HEK293T (cell line): ENCODE measurements at places on chromosomes 2 and 18.

DNA sequence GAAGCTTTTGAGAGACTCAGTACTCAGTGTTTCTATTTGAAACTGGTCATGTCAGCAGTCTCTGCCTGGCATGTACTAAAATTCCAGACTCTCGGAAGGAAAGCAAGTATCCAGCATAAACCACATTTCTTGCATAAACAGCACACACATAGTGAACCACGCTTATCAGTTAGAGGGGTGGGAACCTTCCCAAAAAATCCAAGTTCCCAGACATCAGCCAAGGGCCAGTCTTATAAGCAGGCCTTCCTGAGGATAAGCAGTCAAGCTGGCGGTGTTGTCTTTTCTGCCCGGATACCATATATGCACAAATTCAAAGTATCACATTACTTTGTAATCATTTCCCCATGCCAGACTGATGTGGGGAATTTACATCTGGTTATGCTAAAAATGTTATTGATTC is 73.6 kb downstream of the ST6GAL2 start:
- DNase-seq, result no peak

- no peak for DNase-seq
Observed at GRCh38 chr2:239918749-239919148, 106.4 kb downstream of the NDUFA10 start.

DNA sequence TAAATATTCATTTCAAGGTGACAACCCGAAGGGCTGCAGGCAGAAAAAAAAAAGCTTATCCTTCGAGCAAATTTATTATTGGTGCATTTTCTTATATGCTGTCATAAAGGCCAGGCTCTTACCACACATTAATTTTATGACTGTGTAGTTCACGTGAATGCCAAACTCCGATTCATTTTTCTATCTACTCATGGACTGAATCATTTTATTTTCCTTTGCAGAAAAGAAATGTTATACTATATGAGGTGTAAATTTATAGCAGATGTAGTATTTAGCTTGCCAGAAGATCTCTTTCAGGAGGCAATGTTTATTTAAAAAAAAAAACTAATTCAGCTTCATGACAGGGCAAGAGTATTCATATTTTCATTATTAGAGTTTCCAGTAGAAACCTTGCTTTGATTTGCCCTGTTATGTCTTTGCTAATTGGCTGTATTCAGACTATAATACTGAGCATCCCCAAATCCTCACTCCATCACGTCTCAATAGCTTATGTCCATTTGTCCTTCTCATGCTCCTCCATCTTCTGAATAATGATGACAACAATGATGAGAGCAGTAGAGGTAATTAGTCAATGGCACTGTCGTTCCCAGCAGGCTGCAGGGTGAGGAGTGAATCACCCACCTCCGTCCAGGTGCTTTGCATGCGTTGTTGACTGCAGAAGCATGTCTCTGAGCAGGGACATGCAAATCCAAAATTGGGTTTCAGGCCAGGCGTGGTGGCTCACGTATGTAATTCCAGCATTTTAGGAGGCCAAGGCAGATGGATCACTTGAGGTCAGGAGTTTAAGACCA is 101.1 kb upstream of the RAB12 start:
- no peak for DNase-seq

DNA sequence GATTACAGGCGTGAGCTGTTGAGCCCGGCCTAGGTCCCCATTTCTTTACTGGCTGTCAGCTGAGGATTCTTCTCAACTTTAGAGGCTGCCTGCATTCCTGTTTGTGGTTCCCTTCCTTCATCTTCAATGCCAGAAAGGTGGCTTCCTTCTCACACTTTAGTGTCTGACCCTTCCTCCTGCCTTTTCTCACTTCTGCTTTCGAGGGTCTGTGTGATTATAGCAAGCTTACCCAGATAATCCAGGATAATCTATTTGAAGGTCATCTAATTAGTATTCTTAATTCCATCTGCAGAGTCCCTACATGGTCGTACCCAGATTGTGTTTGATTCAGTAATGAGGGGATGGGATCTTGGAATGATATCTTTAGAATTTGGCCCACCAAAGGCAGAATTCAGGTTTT is 157.4 kb downstream of the TANC1 start:
- no peak for DNase-seq

- no peak for DNase-seq
Observed at GRCh38 chr2:113847144-113847543, 42.7 kb upstream of the ACTR3 start.

DNA sequence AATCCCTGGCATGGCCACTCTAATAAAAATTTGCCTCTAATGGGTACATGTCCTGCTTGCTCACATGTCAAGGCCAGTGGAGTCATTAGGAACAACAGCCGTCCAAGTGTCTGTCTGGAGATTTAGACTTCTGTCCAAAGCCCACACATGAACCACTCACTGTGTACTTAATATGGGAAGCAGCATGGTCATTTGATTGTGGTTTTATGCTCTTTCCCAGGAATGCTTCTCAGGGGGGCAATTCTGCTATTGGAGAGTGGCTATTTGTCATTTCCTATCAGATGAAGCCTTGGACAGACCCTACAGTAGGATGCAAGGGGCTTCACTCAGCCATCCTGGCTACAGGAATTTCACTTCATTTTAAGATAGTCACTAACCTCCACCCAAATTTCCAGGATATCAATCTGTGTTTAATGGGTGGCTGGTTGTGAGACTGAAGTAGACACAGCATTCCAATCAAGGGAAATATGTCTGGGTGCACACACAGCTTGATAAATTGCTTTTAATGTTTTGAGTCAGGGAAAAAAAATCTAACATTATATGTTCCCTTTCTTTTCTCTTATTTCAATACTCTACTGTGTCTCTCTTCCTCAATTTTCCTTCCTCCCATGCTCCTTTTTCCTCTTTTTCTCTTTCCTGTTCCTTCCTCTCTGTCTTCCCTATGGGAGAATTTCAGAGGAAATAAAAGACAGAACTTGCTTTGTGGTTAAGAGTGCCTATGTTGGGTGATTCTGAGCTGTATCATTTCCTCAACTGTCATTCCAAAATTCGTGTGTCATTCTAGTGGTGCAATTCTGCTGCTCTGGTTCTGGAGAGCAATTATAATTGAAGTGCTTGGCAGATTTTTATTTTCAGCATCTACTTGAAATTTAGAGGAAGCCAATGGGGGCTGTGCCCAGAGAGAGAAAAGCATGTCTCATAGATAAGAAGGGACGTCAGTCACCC is 320.1 kb downstream of the OSR1 start:
- DNase-seq, result no peak

- DNase-seq, result peak; percentile 25
Observed at GRCh38 chr18:8705238-8705960, at the start of gene MTCL1. TSS of gene MTCL1 (plus strand) at chr18:8705556. CDS start at chr18:8705661, 105 bp downstream.

GRCh38 chr18:70415823-70416488 is 127.1 kb downstream of the SOCS6 start:
- DNase-seq, result no peak

- no peak for DNase-seq
Observed at GRCh38 chr2:104538077-104538476, 315.8 kb upstream of the POU3F3 start.

DNA sequence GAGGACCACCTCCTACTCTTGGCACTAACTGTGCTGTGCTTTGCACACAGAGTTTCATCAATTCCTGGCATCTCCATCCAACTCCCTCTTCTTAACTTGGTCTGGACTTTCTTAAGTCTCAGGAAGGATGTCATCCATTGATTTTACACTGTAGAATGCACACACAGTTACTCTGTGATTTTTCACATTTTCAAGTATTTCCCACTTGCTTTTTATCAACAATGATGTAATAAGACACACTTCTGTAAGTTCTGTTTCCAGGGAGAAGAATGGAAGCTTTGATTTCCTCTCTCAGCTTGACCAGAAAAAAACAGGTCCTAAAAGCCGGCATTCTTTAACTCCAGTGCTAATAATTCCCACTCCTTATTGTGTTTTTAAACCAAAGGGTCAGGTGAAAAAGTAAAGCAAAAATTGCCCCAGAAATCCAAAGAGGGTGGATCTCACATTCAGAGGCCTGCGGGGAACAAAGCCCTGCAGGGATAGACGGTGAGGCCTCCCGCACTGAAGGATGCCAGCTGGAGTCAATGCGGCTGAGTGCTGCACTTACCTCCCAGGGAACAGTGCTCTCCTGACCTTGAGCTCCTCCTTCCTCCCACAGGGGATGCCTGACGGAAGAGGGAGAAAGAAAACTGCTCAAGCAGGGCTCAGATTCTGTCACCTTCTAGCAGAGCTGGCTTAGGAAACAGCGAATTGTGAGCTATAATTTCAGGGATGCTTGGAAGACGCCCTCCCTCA is 83.1 kb downstream of the PDCL3 start:
- DNase-seq, result no peak

GRCh38 chr2:47014564-47015051 is 99.0 kb upstream of the MCFD2 start:
- no peak for DNase-seq

DNA sequence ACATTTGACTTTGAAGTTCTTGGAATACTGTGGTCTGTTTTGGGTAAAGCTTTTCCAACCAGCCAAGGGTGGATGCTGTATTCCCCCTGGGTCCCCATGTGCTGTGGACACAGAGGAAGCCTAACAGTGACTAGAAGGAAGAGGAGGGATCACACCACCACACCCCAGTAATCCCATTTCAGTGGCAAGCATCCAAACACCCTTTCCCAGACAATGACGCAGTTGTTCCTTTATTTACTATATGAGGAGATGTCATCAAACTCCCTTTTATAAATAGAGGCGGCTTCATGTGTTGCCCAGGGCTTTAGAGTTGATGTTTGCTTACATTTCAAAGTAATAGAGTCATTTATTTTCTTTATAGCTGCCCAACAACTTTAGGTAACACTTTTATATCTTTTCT is 959.4 kb upstream of the GYPC start:
- DNase-seq, result peak; percentile 1

DNA sequence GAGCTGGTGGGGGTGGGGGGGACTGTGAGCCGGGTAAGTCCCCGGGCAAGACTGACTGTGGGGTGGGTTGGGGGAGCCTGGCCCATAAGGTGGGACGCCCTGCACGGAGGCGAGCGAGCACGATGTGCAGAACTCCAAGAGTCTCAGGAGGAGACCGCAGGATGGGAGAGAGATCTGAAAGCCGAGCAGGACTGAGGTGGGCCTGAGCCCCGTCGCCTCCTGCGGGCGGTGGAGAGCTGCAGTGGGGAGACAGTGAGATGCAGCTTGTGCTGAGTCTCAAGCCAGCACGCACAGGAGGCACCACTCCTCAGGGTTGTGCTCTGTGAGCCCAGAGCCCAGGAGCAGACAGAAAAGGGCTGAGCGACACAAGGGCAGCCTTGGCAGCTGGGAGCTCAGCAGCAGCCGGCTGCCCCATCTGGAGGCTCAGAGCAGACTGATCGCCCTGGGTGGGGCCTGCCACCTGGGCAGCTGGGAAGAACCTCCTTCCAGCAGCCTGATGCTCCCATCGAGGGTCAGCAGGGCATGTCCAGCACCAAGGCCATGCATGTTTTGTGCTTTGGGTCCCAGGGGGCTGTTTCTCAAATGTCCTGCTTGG is 15.9 kb downstream of the ARHGEF4 start:
- no peak for DNase-seq

DNA sequence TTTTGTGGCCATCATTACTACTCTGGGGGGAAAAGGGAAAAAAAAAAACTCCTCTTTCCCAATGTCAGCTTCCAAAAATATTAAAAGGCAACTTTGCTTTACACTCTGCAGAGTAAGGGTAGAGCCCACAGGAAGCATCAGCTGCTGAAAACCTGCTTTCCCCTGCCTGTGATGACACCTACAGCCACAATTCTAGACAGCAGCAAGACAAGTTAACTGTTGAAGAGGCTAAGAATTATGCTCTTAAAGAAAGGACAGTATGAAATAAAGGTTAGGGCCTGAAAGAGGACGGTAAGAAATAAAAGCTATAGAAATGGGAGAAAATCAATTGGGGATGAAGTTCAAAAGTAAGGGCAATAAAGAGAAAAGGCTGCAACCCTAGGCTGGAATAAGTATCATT is 3.0 kb downstream of the PDE11A start:
- no peak for DNase-seq

GRCh38 chr2:55155764-55156281 is 76.3 kb downstream of the CLHC1 start:
- no peak for DNase-seq

DNA sequence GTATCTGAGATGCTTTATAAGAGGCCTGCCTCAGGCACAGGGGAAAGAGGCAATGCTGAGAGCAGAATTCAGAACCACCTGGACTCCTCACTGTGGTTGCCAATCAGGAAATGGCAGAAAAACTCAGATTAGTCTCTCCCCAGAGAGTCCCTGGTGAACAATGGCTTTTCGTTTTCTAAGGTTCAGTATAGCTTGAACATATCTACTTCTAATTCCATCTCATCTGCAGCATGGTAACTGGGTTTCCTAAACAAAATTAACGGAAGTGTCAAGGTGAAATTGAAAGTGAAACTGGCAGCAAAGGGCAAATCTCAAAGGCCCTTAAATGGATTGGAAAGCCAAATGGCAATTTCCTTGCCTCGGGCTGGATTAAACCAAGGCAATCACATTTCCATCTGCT is 480.2 kb upstream of the ACVR2A start:
- no peak for DNase-seq

DNA sequence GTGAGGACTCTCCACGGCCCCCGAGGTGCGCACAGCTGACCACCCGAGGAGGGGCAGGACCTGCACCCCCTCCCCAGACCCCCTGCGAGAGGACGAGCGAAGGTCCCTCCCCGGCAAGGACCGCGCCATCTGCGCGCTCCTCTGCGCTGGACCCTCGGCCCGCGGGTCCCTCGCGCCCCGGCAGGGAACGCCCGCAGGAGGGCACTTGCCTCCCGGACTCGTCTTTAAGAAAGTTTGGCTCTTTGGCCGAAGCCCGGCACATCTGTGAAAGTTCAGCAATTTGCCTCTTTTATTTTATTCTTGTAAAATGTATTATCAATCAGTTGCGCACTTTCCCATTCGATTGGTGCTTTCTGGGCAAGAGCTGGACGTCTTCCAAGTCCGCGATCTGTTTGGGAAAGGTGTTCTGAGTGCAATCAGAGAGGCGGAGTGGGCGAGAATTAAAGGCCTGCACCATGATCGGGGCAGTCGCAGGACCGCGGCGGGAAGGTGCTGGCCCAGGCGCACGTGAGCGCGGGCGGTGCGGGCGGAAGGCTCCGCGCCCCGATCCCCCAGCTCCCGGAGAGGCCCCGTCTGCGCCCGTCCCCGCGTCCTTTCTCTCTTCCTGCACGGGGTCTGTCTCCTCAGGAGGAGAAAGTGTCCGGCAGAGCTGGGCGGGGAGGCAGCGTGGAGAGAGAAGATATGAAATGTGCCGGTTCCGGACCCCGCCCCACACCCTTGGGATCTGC is 1.6 kb upstream of the ALKAL2 start:
- no peak for DNase-seq

GRCh38 chr2:206627632-206628031 is 14.7 kb upstream of the FAM237A start:
- no peak for DNase-seq

DNA sequence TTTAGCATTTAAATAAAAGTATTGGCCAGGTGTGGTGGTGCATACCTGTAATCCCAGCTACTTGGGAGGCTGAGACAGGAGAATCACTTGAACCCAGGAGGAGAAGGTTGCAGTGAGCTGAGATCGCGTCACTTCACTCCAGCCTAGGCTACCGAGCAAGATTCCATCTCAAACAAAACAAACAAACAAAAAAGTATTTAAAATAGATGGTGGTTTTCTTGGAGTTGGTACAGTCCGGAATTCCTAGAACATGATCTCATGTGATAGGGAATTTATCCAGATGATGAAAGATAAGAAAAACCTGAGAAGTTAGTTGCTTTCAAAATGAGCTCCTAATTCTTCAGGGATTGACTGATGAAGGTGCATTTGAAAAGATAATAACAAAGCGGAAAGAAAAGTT is 62.0 kb downstream of the BIRC6 start:
- no peak for DNase-seq

- no peak for DNase-seq
Observed at GRCh38 chr2:7950035-7950612, 731.7 kb upstream of the ID2 start.

- DNase-seq, result no peak
Observed at GRCh38 chr2:172970660-172971059, 105.0 kb upstream of the MAP3K20 start.

GRCh38 chr2:65158557-65158956 is 28.7 kb upstream of the RAB1A start:
- no peak for DNase-seq
